Suprapubic skin (tissue), 4 donors: ENCODE measurements at places on chromosomes 11 and 22. TPM values are rescaled to one million over a fixed set of nuclear protein-coding genes. Genes with fewer than 3 reads are reported as not detected.

DNA sequence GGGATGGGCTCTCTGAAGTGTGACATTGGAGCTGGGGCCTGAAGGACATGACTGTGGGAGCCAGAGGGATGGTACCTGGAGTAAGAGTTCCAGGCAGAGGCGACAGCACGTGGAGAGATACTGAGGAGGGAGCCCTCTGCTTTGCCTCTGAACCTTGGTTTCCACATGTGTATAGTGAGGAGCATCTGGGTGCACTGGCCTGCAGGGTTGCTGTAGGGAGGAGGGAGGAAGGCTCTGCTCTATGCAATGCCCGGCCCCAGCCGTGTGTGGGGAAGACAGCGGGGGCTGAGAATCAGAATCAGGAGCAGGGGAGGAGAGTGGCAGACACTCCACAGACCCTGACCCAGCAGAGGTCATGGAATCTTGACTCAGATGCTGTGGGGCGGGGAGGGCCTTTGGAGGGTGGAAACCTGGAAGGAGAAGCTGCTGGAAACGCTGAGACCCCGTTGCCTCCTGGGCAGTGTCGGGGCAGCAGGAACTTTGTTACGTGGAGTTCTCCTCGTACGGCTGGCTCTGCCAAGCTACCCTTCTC lies 4.0 kb downstream of the SCYL1 start:
- H3K4me3 ChIP-seq = no peak overlapping the region
- no peak overlapping the region for H3K27ac ChIP-seq
- H3K36me3 ChIP-seq = peaks cover 75% of the 10 kb centered on the region
- H3K4me1 ChIP-seq = peaks cover 20% of the 10 kb centered on the region

DNA sequence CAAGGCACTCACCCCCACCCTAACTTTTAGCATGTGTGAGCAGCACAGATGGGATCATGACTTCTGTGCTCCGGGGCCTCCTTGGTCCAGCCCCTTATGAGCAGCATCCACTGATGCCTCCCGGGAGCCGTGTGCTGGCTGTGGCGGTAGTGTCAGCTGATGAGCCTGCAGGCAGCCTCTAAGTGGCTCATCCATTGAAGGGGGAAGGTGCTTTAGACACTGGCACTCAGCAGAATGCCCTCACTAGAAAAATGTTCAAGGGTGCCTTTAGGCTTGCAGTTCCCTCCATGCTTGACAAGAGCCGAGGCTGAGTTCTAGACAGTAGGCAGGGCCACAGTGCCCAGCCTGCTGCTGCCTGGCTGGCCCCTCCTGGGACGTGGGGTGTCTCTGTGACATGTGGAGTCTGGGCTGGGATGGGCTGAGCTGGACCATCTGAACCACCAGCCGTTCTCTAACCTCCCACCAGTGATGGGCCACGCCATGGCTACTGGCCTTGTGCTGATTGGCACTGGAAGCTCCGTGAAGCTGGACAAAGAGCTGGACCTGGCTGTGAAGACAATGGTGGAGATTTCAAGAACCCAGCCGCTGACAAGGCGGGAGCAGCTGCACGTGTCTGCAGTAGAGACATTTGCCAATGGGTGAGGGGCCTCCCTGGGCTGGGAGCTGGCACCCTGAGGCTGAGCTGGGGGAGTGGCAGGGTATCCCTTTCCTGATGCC lies 5.8 kb downstream of the TTC38 start:
- H3K36me3 ChIP-seq = peaks cover 59% of the 10 kb centered on the region
- no peak overlapping the region for H3K27ac ChIP-seq
- peaks cover 7% of the 10 kb centered on the region for H3K4me1 ChIP-seq
- no peaks in the 10 kb centered on the region for H3K27me3 ChIP-seq
- DNase-seq = no peak

The SLC17A6 gene
- total RNA-seq = not detected

The DGCR6 gene
- 11.2 TPM for total RNA-seq

- DNase-seq = no peak
Measured at GRCh38 chr22:30238661-30239487, 7.7 kb downstream of the LIF start.

The OR10W1 gene
- total RNA-seq = not detected

- DNase-seq = no peak
- H3K4me1 ChIP-seq = peaks cover 50% of the 10 kb centered on the region
- no peaks in the 10 kb centered on the region for H3K36me3 ChIP-seq
Measured at GRCh38 chr11:124892750-124893454, 4.8 kb downstream of the ROBO4 start.

The ESAM gene
- total RNA-seq = 17.3 TPM

DNA sequence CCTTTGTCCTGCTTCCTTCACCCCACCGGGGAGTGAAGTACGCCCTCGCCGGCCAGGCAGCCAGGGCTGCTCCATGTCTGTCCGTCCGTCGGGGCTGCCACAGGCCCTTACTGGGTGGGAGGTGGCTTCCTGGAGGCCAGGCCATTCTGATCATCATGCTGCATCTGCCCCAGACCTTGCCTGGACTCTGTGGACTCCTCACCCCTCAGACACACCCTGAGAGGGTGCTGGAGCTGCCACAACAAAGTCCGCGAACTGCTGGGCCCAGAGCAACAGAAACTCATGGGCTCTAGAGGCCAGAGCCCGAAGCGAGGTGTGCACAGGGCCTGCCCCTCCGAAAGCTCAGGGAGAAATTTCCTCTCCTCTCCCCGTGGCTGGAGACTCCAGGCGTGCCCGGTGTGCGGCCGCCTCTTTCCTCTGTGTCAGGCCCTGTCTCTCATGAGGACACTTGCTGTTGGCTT lies 124.2 kb downstream of the KCNQ1OT1 start:
- H3K27me3 ChIP-seq = no peaks in the 10 kb centered on the region
- no peak overlapping the region for H3K4me3 ChIP-seq
- no peaks in the 10 kb centered on the region for H3K4me1 ChIP-seq
- H3K36me3 ChIP-seq = no peaks in the 10 kb centered on the region
- no peak overlapping the region for H3K27ac ChIP-seq

The PRMT3 gene
- total RNA-seq = 19.7 TPM

GRCh38 chr11:108708173-108708572 lies 43.3 kb downstream of the DDX10 start:
- no peak overlapping the region for H3K4me3 ChIP-seq
- DNase-seq = no peak
- H3K36me3 ChIP-seq = peaks cover 57% of the 10 kb centered on the region
- no peak overlapping the region for H3K27ac ChIP-seq
- no peaks in the 10 kb centered on the region for H3K27me3 ChIP-seq
- H3K4me1 ChIP-seq = no peaks in the 10 kb centered on the region

The HBG2 gene
- not detected for total RNA-seq

GRCh38 chr11:120863359-120863758 lies 160.5 kb upstream of the TBCEL start:
- DNase-seq = no peak
- H3K27ac ChIP-seq = no peak overlapping the region

The MMP12 gene
- total RNA-seq = not detected

DNA sequence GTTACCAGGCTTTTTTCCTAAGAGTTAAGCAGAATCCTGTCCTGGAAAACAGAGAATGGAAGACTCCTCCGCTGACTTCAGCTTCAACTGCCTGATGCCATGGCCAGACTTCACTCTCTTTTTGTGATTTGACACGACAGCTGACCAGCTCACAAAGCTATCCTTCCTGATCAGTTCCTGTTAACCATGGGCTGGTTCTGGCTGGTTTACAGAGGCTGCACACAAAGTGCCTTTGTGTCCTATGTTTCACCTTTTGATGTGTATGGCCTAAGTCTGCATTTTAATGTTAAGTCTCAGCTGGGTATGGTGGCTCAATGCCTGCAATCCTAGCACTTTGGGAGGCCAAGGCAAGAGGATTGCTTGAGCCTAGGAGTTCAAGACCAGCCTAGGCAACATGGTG lies 11.1 kb downstream of the FOLR3 start:
- no peak for DNase-seq
- H3K36me3 ChIP-seq = no peaks in the 10 kb centered on the region
- H3K27ac ChIP-seq = no peak overlapping the region
- no peak overlapping the region for H3K4me3 ChIP-seq
- peaks cover 4% of the 10 kb centered on the region for H3K4me1 ChIP-seq
- no peaks in the 10 kb centered on the region for H3K27me3 ChIP-seq

DNA sequence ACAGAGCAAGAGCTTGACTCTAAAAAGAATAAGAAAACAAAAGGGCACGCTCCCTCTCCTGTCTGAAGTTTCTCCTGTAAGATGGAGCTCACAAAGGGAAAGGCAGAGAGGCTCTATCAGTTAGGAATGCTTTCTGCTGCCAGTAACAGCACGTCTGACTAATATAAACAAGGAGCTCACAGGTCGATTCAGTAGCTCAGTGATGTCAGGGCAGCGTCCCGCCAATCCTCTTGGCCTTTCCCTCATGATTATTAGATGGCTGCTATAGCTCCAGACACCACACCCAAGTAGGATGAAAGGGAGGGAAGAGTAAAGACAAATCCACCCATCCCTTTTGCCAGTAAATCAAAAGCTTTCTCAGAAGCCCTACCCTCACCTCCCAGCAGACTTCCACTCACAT lies 51.3 kb upstream of the HMGXB4 start:
- no peaks in the 10 kb centered on the region for H3K36me3 ChIP-seq
- peaks cover 14% of the 10 kb centered on the region for H3K27me3 ChIP-seq
- H3K4me1 ChIP-seq = peaks cover 4% of the 10 kb centered on the region
- no peak for DNase-seq
- H3K27ac ChIP-seq = no peak overlapping the region
- H3K4me3 ChIP-seq = no peak overlapping the region
